ENCODE measurements at places on chromosomes 2 and 18.

- no peak for DNase-seq
Measured at GRCh38 chr2:158560259-158560658, 103.5 kb downstream of the PKP4 start.

DNA sequence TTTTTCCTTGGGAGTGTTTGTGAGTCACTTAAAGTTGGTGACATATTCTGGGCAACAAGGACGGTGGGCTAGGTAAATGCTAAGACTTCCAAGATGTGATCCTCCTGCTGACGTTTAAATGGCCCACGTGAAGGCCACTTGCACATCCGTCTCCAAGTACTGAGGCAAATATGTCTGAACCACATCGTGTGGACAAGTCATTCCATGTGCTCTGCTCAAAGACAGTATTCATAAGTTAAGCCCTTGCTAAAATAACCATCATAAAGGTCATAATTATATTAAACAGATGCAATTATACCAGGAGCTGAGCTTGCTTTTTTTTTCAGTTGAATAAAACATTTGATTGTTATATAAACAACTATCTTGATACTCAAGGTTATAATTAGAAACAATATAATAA lies 44.8 kb downstream of the SPP2 start:
- no peak for DNase-seq

DNA sequence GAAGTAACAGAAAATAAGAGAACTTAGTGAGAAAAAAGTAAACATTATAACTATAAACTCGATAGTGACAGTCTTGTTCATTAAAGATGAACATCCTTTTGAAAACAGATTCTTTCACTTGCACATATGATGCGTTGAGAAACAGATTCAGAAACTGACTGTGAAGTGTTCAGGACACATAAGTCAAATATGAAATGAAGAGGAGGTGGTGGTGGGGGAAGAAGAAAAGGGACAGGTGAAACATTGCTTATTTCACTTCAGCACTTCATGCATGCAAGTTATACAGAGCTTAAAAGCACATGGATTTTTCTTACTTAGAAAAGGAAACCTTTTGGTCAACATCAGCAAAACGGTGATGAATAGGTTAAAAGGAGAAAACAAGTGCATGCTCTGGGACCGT lies 42.5 kb downstream of the STAT4 start:
- DNase-seq, result no peak

DNA sequence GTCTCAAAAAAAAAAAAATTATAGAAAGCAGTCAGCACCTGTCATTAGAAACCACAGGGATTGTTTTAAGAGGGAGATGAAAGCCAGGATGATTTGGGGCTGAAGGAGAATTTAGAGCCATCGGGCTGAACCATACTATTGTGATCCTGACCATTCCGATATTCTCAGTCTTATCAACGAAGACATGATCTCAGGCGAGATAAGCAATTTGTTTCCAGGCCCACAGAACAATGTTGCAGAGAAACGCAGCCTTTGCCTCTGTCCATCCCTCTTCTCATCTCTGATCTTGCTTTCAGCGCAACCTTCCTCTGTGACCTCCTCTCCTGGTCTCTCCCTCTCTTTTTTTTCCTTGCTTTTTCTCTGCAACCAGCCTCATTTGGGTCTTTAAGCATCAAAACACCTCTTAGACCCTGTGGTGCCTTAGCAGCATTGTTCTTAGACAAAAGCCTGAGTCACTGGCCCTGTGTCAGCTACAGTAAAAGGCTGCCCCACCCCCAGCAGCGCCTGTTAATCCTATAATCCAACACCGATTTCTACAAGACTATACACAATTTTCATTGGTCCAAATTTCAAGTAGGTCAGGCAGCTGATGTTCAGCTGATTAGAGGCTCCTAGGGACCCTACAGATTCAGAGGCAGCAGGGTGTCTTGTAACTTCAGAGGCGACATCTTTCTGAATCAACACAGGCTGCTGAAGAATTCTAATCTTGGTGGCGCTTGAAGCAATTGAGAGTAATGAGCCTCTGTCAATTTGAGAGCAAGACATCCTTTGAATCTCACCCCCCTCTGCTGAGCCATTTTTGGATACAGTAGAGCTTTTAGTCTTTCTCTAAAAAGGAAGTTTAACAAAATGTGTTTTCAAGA lies 206.0 kb downstream of the NCK2 start:
- no peak for DNase-seq

- no peak for DNase-seq
Measured at GRCh38 chr2:51959696-51960095, 927.8 kb upstream of the NRXN1 start.

- no peak for DNase-seq
Measured at GRCh38 chr2:98571796-98572195, 36.5 kb downstream of the COA5 start.

DNA sequence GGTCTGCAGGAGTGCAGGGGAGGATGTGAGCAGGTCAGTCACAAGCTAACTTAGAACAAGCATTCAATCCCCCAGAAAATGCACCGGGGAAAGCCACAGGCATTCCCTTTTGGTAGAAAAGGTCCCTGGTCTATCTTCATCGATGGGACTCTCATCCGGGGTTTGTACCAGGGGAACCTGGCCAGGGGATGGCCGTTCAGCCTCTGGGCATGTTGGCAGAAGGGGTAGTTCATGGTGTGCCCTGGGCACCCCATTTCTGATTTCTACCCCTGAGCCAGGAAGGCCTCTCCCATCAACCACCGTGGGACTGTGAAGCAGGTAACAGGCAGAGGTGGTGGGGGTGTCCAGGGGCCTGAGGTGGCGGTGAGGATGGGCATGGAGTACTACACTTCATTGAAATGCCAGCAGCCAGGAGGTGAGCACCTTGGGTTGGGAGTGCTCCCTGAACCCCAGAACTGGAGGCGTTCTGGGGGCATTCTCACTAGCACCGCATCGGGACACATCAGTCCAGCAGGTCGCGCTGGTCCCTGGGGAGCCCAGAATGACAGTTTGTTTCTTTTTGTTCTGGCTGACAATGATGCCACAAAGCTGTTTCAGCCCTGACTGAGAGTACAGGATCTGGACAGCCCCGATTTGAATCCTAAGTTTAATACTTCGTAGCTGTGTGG lies 172.3 kb downstream of the SMAD7 start:
- no peak for DNase-seq

DNA sequence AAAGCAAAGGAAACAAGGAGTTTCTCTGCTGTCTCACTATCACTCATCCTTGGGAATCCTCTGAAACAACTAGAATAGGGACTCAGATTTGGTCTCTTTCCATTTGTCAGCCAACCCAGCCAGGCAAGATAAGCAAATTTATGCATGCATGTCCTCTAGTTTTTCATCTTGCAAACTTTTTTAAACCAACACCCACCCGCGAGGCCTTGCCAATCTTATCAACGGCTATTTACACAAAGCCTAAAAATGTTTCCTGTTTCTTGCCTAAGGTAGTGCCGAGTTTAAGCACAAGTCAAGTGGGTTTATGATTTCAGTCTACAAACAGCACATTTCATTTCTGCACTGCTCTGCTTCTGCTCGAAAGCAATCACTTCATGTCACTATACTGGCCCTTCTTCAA lies 240.9 kb downstream of the STK39 start:
- no peak for DNase-seq

GRCh38 chr2:66698091-66698490 lies 263.2 kb downstream of the MEIS1 start:
- no peak for DNase-seq

DNA sequence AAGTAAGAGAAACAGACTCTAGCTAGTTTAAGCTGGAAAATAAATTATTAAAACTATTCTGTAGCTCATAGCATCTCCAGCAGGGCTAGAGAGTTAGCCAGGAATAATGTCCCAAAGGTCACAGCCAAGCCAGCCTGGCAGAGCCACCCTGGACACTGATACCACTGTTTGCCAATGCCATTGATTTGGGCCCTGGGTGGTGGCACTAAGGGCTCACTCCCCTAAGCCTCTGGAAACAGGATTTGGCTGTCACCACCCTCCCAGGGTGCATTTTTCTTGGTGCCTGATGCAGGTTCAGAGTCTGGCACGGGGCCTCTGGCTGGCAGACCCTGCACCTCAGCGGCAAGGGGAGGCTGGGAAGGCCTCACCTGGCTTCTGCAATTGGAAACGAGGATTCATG lies 7.1 kb downstream of the SH2D6 start:
- DNase-seq, result no peak

- no peak for DNase-seq
Measured at GRCh38 chr2:150946831-150947230, 314.8 kb downstream of the RBM43 start.

DNA sequence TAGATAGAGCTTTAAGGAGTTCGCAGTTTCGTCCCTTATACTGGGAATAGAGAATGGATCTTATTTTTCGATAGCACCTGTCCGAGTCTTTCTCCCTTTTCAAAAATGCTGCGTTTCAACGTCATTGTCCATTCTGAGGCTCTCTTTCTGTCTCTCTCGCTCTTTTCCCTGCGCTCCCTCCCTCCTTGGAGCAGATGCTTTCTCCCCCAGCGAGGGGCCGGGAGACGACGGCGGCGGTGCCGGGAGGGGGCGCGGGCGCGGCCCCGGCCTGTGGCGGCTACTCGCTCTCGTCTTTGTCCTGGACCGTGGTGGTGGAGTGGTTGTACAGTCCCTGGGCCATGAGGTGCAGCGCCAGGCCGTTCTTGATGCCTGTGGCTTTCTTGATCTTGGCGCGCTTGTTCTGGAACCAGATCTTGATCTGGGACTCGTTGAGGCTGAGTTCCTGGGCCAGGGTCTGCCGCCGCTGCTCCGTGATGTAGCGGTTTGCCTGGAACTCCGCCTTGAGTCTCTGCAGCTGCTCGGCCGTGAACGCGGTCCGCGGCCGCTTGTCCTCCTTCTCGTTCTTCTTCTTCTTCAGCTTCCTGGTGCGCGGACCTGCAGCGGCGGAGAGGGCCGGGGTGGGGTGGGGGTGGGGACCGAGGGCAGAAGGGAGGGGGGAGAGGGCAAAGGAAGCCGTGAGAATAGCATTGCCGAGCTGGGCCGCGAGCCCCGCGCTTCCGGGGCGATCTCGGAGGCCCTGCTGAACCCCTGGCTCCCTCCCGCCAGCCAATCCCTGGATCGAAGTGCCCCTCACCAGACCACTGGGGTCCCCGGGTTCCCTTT lies 4.6 kb downstream of the EN1 start:
- DNase-seq, result no peak

DNA sequence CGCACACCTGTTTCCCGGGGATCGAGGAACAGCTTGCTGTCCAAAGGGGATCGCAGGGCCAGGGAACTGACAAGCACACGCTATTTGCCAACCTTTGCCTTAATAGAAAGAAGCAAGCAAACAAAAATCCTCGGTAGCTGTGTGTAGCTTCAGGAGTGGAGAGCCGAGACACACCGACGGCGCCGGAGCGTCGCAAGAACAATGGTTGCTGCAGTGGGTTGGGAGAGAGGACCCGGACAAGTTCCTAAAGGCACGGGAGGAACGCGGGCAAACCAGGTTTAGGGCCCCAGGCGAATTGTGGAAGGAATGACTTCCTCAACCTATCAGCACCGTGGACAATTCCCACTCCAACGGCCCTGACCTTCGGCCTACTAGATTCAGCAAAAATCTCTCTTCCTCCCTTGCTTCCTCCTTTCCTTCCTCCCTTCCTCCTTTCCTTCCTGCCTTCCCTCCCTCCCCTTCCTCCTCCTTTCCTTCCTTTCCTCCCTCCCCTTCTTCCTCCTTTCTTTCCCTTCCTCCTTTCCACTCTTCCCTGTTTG lies 4.9 kb upstream of the NEUROD1 start:
- no peak for DNase-seq

- no peak for DNase-seq
Measured at GRCh38 chr2:120957905-120958304, 222.2 kb downstream of the GLI2 start.

DNA sequence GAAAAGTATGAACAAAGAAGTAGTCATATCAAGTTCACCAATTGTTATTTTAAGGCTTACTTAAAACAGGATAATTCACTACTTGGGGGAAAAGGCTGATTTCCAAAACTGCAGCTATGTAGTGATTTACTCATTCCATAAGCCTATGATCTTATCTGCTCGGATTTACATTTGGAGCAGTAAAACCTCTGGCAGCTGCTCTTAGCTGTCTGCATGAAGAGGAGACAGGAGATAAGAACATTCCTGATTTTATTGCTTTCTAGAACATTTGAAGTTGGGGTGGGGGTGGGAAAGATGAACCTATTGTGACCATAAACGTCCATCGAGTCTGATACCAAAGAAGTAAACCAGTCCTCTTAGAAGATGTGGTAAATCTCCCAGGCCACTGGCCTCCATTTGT lies 120.9 kb downstream of the MMADHC start:
- no peak for DNase-seq

DNA sequence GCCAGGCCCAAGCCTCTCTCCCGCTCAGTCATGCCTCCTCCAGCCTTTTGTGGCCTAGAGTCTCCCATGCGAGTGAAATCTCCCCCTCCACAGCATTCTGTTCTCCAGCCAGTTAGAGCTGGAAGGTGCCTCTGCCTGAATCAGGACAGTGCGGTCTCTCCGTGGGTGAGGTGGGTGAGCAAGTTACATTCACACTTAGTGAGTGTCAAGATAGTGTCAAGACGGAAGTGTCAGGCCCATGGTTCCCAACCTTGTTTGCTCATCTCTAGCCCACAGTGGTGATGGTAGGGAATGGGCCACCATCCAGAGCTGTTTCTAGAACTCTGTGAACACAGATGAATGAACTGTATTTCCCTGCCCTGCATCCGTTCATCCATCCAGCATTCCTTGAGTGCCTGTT lies 59.5 kb downstream of the LPIN1 start:
- DNase-seq, result no peak

DNA sequence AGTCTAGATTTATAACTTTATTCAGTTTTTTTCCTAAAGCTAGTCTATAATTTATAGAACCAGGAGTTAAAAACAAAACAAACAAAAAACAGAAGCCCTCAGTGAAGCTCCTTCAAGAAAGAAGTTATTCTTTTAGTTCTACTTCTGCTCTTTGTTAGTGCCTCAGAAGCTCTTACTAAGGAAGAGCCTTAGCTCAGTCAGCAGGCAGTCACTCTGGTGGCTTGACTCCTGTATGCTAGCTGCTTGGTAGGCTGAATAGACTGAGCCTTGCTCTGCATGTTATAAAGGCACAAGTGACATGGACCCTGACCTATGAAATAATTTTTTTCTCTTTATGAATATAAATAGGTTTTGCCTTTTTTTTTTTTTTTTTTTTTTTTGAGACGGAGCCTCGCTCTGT lies 24.8 kb downstream of the NCOA1 start:
- DNase-seq, result no peak

DNA sequence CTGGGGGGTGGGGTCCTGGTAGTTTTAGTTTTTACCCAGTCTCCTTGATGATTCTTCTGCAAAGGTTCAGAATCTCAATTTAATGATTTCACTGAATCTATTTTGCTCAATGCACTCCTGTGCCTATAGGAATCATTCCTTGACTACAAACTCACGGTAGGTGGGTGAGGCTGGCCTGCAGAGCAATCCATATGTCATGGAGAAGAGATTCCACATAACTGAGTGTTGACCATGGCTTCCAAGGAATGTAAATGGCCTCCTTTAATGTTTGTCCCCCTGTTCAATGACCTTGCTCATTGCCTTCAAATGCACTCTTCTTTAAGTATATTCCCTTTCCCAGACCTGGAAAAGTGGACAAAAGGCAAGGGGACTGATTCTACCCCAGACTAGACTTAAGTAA lies 12.5 kb downstream of the FAP start:
- DNase-seq, result no peak

- DNase-seq, result no peak
Measured at GRCh38 chr2:174399171-174399570, 3.6 kb downstream of the SCRN3 start.

All from SW 1271 (cell line).